ENCODE measurements at places on chromosomes 11 and 22.
A peak's percentile ranks its signal among the peaks of the same experiment; 100 is the strongest.

DNA sequence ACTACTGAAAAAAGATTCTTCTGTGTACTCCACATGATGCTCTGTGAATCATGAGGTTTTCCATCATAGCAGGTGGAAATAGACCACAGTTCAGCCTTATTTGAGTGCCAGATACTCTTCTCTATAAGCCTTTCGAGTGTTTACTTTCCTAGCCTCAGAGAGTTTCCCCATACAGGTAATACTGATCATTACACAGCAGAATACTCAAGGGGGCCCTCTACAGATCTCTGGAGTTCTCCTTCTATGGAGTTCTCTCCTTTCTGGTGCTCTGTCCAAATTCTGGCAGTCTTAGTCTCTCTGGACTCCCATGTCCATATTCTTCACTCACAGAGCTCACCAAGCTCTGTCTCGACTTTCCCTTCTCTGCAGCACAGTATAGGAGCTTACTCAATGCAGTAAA is 175.7 kb upstream of the CARD18 start:
- DNase-seq: no peak

DNA sequence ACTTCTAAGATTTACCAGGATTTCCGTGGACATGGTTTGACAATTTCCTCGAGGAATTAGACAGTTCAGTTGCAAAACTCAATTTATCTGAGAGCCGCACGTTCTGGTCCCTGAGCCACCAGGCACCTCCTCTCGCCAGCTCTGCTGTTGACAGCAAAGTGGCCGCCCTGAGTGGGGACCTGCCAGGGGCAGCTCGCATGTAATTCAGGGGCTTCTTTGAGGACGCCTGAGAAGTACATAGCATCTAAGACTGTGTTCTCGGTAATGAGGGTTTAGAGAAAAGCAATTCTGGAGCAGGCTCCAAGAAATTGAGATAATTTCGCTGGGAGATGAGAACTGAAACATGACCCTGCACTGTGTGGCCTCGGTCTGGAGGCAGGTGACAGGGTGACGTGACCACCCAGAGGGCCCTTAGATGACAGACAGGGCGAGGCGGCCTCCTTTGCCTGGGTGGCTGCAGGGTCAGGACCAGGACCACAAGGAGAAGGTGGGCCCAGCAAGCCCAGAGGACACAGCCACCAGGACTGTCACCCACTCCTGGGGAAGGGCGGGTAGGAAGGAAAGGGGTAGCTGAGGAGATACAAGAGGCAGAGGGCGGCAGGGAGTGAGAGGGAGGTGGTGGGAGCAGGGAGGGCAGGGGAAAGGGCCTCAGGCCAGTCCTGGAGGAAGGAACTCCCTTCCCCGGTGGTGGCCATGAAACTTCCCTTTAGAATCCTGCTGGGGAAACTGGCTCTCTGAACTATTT is 55.0 kb downstream of the RTL6 start:
- DNase-seq: no peak

DNA sequence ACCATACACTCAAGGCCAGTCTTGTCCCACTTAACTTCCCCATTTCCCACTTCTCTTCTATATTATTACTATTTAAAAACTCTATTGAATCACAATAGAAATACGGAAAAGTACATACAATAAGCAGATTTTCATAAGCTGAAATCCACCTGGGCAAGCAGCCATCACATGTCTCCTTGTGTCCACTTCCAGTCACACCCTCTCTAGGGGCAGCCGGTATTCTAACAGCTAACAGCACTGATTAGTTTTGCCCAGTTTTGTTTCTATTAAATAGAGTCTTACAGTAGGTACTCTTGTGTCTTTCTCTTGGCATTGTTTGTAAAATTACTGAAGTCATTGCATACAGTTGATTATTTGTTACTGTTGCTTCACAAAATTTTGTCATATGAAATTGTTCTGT is 37.8 kb downstream of the PPP6R3 start:
- no peak for DNase-seq

DNA sequence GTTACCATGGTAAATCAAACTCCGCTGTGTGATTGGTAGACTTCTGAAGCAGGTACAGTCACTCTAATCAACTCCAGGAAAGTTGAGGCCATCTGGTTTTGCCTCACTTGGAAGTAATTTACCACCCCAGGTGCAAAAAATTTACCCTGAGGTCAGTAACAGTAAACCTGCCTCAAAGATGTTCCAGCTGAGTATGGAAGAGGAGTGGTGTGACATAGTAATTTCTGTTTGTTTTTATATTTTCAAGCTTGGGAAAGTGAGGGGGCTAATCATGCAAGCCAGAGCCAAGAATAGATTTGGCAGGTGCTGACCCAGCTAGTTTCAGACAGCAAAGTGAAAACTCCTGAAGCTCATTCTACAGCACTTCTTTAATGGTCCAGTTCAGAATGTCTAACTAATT is 691.6 kb downstream of the NTM start:
- DNase-seq: no peak

- no peak for DNase-seq
These were observed 38.3 kb downstream of the TP53I11 start for GRCh38 chr11:44912270-44912987.

- no peak for DNase-seq
These were observed 44.3 kb downstream of the BLID start for GRCh38 chr11:122071709-122072202.

- no peak for DNase-seq
These were observed 300.1 kb downstream of the CNTN5 start for GRCh38 chr11:99320769-99321290.

GRCh38 chr11:76239483-76240160 is 33.3 kb upstream of the WNT11 start:
- DNase-seq: no peak

- DNase-seq: peak; percentile 79
These were observed 2.4 kb upstream of the RANGAP1 start for GRCh38 chr22:41288245-41288946.

- no peak for DNase-seq
These were observed 25.7 kb upstream of the OAF start for GRCh38 chr11:120184946-120185705.

Measured in fibroblast of skin of back (primary cell).